CD4-positive, alpha-beta T cell treated with Interleukin-21 for 1 hour (primary cell): ENCODE measurements at places on chromosomes 5 and 9.

GRCh38 chr5:36526537-36526936, 79.9 kb upstream of the SLC1A3 start:
- DNase-seq: no peak

DNA sequence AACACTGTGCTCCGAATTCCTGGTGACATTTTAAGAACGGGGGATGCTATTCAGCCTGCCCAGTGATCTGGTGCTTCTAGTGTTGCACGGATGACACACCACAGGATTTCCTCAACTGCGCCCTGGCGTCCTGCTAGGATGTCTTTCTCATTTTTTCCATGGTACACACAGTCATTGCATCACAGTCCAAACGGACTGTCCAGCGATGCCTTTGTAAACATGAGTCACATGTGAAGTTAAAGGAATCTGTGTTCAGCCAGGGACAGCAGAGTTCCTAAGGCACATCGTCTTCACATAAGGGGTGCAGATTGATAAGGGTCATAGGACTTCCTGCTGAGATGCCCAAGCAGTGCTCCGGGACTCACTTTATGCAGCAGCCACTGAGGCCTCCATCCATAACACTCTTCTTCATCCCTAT, 9.3 kb upstream of the PTPN3 start:
- DNase-seq: no peak

DNA sequence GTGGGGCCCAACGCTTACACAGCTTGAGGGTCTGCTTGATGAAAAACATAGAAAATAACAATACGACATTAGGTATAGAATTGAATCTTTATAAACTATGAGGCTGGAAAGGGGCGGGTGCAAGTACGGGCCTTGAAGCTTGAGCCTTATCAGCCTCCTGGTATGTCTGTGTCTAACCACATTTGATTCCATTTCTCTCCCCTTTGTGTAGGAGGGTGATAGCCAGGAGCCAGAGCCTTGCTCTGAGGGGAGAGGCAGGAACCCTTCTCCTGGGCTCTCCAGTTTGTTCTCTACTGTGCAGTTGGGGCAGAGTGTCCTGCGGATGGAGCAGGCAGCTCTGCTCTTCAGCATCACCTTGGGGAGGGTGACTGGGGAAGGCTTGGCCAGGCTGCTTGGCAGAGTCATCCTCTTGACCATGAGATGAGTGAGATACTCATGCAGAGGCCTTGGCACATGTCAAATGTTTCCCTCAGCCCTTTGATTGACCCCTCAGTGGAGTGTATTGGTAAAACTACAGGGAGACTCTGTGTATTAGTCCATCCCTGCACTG, 153.5 kb downstream of the SEMA6A start:
- no peak for DNase-seq

DNA sequence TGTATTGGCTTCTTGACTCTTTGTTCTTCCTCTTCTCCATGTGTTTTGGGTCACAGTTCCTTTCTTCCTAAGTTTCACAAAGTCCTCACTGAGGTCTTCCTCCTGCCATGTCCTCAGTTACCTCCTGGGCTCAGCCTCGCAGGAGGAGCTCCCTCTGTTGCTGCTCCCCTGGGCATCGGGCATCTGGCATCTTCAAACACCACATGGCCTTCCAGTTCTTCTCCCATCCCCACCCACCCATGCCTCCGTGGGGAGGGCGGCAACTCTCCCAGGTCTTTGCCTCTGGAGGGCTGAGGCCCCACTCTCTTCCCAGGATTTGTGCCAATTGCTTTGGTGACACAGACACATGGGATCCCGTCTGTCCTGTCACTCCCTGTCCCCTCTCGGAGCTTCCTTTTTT, 22.8 kb downstream of the MRPL36 start:
- DNase-seq: no peak

DNA sequence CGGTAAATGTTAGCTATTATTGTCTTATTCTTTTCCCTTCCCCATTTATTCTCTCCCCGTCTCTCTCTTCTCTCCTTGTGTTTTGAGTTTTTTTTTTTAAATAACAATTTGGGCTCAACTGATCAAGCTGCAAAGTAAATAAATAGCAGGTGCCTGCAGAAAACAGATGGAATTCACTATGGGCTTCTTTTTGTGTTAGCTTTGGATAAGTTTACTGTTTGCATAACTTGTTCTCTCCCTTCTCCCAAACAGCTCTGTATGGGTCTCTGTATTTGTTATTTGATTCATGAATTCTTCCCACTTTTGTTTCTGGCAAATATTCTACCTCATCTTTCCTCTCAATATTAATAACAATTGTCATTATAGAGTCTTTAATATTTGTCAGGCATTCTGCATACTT, 111.8 kb upstream of the ASTN2 start:
- no peak for DNase-seq
